ENCODE measurements at places on chromosomes 7 and 10.

- no peak for DNase-seq
Observed at GRCh38 chr7:975702-976473, 539 bp upstream of the COX19 start.

DNA sequence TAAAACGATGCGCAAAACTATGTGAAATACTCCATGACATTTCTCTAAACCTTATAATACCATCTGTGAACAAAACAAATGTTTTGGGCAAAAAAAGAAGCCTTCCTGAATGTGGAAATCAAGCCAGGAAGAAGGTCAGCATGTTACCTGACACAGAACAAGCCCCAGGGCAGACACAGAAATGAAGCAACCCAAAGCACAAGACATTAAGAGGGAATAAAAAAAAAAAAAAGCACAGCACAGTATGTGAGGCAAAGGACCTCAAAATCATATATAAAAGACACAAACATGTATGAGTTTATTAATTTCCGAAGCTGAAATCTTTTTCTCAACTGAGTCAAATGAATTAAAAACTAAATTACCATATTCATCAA lies 161.8 kb downstream of the SKIDA1 start:
- no peak for DNase-seq

GRCh38 chr7:27553273-27553672 lies 109.4 kb downstream of the HIBADH start:
- DNase-seq, result no peak

DNA sequence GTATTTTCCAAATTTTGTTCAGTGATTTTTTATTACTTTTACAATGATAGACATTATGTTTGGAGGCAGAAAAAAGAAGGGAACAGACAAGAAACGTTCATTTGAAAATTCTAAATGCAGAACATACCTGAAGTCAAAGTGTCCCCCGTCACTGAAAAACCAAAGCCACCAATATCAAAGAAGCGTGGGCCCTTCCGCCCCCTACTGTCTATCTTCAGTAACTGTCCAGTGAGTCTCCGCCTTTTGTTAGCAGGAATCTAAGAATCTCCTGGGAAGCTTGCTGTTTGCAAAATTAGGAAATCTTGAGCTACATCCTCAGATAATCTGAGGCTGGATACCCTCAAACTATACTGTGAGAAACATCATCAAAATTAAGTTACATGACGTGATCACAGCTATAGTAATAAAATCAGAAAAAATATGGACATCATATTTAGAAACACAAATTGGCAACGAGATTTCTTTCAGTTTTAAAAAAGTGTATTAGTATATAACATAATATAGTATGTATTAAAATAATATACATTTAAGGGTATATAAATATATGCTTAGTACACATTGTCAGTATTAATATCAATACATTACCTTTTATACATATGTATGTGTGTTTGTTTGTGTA lies 169.3 kb upstream of the AKR1E2 start:
- DNase-seq, result peak; percentile 30

DNA sequence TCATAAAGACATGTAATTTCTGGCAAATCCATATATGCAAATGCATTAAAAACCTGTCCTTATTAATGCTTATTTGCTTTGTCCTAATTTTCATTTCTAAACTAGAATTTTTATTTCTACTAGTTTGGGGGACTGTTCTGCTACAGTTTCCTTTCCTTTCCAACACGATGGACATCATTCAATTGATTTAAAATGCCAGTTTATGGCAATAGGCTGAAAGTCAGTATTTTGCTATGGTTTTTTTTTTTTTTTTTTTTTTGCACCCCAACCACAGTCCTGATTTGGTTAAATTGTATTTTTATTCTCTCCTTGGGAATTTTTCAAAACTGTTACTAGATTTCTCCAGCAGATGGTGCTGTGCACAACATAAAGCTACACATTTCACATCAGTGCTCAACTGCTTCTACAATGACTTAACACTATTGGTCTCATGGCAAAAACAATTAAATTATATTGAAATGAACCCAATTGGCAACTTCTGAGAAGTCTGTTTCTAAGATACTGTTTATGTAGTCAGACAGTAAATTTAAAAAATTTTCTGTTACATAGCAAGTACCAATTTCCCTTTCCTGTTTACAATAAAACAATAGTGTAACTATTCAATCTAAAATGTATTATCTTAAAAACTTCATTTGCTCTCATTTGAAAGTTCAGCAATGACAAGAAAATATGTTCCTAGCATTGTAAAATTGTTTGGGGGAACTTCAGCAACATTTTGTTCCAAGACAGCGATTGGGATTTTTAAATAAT lies 193.8 kb upstream of the CCDC6 start:
- peak; percentile 63 for DNase-seq

DNA sequence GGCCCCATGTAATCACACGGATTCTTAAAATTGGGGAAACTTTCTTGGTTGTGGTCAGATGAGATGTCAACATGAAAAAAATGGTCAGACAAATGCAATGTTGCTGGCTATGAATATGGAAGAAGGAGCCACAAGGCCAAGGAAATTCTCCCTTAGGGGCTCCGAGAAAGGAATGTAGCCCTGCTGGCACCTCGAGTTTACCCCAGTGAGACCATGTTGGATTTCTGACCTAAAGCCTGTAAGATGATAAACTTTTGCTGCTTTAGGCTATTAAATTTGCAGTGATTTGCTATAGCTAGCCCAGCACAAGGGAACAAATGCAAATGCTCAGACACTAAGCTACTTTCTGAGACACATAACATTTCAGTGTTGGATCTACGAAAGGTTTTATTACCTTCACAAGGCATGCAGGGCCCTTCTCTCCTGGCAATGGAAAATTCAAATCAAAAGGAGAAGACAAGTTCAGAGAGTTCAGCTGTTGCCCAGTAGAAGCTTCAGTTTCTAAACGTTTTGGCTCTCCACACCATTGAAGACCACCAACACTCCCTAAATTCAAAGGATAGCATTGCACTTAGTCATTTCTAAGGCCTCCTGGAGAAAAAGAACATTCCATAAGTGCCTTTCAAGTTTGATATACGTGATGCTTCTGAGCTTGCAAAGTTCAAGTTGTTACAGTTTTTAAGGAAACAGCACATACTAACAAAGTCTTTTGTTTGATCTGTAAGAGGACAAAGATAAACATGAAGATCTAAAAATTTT lies 23.4 kb downstream of the MCMBP start:
- DNase-seq, result no peak

- DNase-seq, result no peak
Observed at GRCh38 chr10:89771684-89772083, 70.3 kb downstream of the KIF20B start.

DNA sequence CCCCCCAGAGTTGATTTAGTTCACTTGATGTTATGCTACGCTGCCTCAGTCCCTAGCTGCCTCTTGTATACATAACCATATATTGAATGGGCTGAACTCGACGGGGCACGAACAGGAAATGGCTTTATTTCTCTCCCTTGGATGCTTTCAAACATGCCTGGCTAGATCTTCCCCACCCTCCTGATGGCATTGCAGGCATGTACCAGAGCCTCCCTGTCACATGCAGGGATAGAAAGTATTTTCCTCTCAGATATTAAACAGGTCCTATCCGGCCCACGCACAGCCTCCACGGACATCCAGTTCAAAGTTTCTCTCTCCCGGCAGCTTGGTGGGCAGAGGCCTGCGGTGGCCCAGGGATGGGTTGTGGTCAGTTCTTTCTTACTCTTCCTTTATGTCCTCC lies 422.1 kb downstream of the RPS24 start:
- no peak for DNase-seq

- no peak for DNase-seq
Observed at GRCh38 chr10:69896606-69897231, 95.0 kb downstream of the COL13A1 start.

DNA sequence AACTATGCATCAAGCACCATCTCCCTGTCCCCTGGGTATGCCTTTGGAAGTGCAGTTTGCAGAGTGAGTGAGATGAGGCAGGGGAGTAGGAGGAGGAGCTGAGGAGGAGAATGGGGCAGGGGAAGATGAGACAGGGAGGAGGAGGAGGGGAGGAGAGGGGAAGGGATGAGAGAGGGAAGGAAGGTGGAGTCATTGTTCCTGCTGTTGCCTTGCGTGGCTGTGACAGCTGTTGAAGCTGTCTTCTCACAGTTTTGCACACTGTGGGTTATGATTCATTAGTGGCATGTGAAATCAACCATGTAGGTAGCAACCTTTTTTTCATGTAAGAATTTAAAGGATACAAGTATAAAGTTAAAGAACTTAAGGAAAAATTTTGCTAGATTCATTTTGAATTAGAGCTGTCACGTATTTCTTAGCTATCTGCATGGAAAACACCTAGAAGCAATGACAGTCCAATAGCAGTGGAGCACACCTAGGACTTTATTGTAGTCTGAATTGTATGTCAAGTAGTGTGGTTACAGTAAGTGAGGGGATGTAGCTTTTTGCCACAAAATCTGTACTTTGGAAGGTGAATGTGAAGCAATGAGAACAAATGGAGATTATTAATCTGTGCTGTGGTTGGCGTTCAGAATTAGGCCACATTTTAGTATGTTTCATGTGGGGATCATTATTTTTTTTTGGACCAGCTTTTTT lies 21.7 kb downstream of the CCM2 start:
- peak; percentile 83 for DNase-seq

GRCh38 chr7:85586091-85586490 lies 399.2 kb upstream of the SEMA3D start:
- no peak for DNase-seq

GRCh38 chr7:135143885-135144668 lies 3.8 kb upstream of the TMEM140 start:
- no peak for DNase-seq

GRCh38 chr7:132638000-132638399 lies 61.7 kb upstream of the PLXNA4 start:
- DNase-seq, result no peak

GRCh38 chr10:92946491-92946890 lies 98.2 kb downstream of the EXOC6 start:
- DNase-seq, result no peak

DNA sequence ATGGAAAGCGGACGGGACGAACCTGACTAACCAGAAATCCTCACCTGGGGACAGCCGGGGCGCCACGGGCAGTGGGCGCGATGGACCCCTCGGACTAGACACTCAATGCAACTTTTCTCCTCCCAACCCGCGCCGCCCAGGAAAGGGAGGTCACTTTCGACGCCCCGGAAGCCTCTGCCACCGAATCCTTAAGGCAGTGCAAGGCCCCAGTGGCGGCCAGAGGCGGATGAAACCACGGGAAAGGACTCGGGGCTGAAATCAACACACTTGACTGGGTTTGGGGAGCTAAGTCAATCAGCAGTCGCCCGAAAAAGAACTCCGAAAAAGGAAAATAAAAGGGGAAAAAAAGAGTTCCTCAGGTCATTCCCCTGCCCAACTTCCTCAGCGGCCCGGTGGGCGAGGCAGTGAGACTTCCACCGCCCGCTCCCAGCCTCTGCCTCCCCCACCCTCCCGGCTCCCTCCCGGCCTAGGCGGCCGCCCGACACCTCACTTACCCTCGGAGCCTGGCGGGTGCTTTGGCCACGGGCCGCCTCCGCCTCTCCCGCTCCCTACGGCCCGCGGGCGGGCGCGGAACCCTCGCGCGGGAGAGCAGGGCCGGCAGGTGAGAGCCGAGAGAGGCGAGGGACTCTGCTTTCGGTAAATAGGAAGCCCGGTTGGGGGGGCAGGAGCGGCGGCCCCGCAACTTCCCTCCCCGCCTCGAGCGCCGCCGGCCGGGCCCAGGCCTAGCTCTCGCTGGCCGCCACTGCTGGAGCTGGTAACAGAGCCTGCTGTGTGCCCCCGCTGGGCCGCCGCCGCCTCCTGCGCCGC lies 518 bp downstream of the WAPL start:
- peak; percentile 16 for DNase-seq

- peak; percentile 43 for DNase-seq
Observed at GRCh38 chr10:72455889-72456595, 101.3 kb upstream of the DNAJB12 start.

DNA sequence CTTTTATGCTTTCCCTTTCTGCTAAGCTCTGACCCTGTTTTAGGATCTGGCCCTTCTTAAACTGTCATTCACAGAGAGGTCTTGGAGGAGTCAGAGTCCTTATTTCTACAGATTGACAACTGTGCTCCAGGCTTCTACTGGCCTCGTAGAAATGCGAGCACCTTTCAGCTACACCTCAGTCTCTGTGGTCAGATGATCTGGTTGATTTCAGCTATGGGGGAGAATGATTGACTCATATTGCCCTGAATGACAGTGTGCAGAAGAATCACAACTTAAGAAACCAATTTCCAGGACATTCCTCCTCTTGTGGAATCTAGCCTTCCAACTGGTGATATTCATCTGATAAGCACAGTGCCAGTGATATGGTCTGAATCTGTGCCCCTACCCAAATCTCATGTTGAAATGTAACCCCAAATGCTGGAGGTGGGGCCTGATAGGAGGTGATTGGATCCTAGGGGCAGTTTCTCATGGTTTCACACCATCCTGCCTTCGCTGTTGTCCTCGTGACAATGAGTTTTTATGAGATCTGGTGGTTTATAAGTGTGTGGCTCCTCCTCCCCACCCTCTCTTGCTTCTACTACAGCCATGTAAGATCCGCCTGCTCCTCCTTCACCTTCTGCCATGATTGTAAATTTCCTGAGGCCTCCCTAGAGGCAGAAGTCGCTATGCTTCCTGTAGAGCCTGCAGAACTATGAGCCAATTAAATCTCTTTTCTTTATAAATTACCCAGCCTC lies 14.0 kb upstream of the CYP3A7 start:
- DNase-seq, result no peak

DNA sequence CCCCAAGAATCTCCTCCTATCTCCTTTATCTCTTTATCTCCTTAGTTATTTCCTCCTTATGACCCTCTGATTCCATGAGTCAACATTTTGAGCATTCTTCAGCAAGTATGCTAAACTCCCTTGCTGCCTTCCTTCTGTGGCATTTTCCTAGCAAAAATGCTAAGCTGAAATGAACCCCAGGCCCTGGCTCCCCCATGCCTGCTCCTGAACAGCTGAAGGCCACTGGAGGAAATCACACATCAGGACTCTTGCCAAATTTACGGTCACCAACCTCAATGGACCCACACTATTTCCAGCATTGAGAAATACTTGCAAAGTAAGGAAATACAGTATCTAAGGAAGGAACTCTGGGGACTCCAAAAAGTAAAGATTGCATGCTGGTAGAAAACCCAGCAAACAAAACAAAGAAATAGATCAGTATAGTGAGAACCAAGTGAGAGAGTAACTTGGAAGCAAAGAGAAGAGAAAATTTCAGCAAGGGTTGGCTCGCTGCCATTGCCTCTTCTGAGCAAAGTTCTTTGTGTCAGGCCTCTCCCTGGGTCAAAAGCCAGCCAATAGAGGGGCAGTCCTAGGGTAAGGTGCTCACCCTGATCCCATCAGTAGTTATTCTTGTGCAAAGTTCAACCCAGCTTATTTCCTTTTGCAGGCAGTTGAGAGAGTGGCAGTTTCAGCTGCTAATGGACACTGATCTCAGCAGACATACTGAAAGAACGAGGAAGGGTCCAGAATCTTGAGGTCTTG lies 5.1 kb upstream of the PLEKHS1 start:
- DNase-seq, result no peak

DNA sequence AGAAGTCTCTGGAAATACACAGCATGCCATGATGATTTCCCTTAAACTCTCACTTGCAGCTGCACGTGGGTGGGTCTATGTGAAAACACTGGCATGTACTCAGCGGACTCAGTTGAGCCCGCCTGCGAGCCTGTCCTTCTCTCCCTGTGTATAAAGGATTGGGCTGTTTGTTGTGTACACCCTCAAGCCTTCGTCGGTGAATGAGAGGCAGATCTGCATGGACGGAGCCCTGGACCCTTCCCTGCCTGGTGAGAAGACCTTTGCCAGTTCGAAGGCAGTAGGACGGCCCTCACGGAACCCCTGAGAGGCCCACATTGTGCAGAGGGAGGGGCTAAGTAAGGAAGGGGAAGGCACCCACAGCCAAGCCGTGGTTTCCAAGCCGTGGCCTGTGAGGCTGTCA lies 121.2 kb downstream of the WDFY4 start:
- DNase-seq, result peak; percentile 9

Data from putamen (tissue), 1 donor.